ENCODE measurements at places on chromosomes 6 and 20.

- no peak for DNase-seq
Observed at GRCh38 chr20:19937651-19938420, 79.3 kb upstream of the NAA20 start.

DNA sequence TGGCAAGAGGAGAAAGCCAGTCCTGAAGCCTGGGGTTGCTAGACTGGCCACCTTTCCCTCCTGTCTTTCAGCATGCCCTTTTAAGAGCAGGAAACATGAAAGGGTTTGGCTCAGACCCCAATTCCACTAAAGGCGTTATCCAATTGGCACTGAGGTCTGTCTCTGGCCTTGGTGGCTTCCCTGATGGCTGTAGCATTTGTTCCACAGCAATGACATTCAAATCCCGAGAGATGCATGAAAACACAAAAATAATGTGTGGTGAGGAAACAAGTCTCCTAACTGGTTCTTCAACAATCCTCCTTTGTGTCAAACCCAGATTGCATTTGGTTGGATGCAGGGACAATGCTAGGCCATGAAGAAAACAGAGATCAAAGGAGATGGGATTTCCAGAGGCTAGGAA is 56.5 kb upstream of the ADTRP start:
- no peak for DNase-seq

GRCh38 chr6:156797901-156798735 is 20.9 kb downstream of the ARID1B start:
- no peak for DNase-seq

- DNase-seq = no peak
Observed at GRCh38 chr6:113642001-113642713, 215.0 kb upstream of the MARCKS start.

GRCh38 chr6:31070711-31071197 is 41.6 kb downstream of the C6orf15 start:
- no peak for DNase-seq

- no peak for DNase-seq
Observed at GRCh38 chr20:13166011-13166410, 55.1 kb upstream of the ISM1 start.

DNA sequence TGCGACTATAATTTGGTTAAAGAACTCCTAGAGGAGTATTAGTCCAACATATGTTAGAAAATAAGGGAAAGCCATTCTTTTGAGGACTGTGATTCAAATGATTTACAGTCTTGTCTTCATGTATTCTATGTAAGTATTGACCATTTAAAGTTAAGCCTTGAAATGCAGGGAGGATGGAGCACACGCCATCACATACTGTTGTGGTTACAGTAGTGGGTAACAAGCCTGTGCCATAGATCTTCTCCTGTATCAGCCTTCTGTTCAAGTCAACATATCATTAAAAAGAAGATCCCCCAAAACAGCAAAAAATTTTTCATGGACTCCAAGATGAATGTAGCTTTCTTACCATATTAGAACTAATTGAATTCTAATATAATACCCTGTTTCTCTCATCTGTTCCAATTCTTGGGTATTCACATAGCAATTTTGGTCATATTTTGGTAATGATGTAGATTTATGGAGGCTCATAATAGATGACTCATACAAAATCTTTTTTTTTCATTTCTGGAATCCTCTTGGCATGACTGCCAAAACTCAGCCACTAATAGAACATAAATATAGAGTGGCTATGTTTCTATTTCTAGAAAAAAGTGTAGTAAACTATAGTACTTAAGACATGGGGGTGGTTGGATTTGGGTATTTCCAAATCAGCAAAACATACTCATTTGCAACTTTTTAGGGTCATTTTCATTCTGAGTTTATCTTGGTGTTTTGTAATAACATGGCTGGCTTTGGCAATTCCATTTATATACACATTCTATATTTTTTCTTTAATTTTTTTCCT is 413.5 kb downstream of the BCKDHB start:
- DNase-seq = no peak

- peak; percentile 30 for DNase-seq
Observed at GRCh38 chr6:14210663-14211561, 93.3 kb downstream of the CD83 start.

- DNase-seq = no peak
Observed at GRCh38 chr6:2795956-2796355, 30.8 kb downstream of the WRNIP1 start.

- no peak for DNase-seq
Observed at GRCh38 chr20:49377326-49377725, 99.5 kb upstream of the ZNFX1 start.

DNA sequence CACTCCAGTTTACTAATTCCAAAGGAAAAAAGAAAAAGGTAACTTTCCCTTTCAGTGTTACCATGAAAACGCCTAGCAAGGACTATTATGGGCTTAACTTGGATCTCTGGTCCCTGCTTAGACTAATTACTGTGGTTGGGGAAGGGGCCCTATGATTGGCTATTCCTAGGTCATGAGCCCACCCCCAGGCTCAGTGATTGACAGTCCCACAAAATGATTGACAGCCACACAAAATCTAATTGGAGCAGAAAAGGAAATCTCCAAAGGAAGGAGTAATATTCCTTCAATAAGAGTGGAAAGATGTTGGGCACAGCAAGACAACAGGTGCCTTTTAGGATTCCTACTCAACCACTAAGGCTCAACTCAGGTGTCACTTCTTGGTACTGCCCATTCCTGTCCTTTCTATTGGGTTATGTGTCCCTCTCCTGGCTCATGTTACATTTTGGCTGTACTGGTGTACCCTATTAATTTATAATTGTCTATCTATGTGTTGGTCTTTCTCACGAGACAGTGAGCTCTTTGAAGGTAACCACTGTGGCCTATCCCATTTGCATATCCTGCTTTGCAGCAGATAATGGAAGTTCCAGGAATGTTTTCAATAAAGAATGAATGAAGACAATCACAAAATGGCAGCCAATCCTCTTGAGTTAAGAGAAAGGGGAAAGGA is 5.5 kb upstream of the UTRN start:
- DNase-seq = no peak

GRCh38 chr20:341682-342081 is 5.2 kb upstream of the NRSN2 start:
- no peak for DNase-seq

- DNase-seq = no peak
Observed at GRCh38 chr6:105372849-105373182, 30.1 kb downstream of the PREP start.

DNA sequence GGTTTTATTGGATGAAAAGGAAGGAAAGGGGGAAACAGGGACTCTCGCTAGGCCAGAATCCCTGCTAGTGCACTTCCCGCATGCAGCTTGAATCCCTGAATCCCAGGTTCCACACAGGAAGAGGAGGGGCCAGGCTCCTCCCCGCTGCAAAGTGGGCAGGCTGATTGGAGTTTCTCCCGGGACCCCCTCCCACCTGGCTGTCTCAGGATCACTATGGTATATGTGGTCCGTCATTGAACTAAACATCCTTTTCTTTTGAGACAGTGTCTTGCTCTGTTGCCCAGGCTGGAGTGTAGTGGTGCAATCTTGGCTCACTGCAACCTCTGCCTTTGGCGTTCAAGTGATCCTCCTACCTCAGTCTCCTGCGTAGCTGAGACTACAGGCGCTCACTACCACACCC is 70.7 kb downstream of the FAM50B start:
- DNase-seq = no peak

All from NCI-H187 treated with DMSO at 0.1 percent for 48 hours (cell line).